ENCODE measurements at places on chromosomes 11 and 22.

DNA sequence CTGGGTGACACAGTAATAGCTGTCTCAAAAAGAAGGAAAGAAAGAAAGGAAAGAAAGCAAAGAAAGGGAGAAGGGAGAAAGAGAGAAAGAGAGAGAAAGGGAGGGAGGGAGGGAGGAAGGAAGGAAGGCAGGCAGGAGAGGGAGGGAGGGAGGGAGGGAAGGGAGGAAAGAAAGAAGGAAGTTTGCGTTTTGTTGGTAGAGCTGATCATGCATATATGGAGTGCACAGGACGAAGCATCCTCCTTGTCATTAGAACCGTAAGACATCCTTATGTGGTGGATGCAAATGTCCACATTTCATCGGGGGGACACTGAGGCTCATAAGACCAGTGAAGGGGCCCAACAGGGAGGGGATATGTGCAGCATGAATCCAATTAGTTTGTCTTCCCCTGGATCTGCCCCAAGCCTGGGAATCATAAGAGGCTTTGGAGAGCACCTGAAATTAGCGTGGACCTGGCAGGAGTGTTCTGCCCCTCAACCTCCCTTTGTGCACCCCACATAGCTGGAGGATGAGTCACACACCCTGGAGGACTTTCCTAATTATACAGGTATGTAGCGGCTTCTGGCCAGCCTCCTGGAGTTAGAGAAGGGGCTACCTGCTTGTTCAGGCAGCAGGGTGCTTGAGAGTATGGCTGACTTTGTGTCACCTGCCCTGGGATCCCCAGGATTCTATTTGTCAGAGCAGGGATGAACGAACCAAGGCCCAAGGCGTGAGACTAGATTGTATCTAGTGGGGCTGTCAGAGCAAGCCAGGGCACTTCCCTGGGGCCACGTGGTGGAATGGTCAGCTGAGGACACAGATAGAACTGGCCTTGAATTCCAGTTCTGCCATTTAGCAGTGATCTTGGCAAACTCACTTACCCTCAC is 119.7 kb upstream of the CD82 start:
- no peak for DNase-seq

DNA sequence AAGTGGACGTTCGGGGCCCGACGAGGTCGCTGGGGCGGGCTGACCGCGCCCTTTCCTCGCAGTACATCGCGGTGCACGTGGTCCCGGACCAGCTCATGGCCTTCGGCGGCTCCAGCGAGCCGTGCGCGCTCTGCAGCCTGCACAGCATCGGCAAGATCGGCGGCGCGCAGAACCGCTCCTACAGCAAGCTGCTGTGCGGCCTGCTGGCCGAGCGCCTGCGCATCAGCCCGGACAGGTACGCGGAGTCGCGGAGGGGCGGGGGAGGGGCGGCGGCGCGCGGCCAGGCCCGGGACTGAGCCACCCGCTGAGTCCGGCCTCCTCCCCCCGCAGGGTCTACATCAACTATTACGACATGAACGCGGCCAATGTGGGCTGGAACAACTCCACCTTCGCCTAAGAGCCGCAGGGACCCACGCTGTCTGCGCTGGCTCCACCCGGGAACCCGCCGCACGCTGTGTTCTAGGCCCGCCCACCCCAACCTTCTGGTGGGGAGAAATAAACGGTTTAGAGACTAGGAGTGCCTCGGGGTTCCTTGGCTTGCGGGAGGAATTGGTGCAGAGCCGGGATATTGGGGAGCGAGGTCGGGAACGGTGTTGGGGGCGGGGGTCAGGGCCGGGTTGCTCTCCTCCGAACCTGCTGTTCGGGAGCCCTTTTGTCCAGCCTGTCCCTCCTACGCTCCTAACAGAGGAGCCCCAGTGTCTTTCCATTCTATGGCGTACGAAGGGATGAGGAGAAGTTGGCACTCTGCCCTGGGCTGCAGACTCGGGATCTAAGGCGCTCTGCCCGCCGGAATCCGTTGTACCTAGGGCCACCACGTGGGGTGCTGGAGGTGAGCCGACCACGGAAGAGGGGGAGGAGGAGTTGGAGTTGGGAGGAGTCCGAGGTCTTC is 771 bp downstream of the MIF start:
- peak; percentile 60 for DNase-seq

GRCh38 chr22:36455571-36456463 is 25.6 kb downstream of the TXN2 start:
- no peak for DNase-seq

GRCh38 chr22:33054001-33054675 is 4.0 kb downstream of the SYN3 start:
- DNase-seq: no peak

- DNase-seq: no peak
Measured at GRCh38 chr11:102306817-102307726, 10.2 kb upstream of the BIRC3 start.

GRCh38 chr11:119863851-119864601 is 135.0 kb upstream of the NECTIN1 start:
- DNase-seq: no peak

- no peak for DNase-seq
Measured at GRCh38 chr22:39363751-39364515, 14.1 kb downstream of the SYNGR1 start.

DNA sequence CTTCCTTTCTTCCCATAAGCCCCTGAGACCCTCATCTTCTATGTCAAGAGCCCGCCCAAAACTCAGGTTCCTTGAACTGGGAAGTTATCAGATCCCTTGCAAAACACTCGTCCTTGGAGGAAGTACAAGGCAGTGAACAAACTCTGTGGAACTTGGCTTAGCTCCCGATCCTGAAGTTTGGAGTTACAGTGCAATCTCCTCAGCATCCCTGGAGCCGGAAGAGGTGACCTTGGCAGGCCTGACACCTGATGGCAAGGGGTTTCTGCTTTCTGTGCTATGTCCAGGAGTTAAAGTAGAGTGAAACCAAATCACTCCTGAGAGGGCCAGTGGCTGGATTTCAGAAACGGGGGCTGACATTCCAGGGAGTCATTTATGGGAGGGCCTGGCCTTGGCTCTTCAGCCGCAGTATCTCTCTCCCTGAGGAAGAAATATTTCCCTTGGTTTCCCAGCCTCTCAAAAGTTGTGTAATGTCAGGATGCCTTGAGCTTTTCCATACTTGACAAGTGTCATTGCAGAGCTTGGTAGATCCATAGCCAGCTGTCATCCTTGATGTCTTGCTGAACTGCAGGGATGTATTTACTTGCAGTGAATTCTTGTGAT is 1.9 kb upstream of the GRAMD1B start:
- no peak for DNase-seq

DNA sequence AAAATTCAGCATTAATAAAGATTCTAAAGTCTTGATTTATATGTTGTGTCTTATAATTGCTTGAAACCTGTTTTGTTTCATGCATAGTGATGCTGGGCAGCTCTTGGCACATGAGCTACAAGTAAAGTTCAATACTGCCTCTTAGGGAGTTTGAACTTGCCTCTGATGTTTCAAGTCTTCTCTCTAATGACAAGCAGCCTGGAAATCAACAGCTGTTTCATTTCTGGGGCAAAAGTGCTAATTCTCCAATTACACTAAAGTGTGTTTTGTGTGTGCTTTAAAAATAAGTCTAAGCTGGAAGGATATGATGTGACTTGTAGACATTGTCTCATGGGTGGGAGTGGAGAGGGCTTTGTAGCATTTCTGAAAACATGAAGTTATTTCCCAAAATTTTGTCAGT is 23.7 kb upstream of the SESN3 start:
- no peak for DNase-seq

DNA sequence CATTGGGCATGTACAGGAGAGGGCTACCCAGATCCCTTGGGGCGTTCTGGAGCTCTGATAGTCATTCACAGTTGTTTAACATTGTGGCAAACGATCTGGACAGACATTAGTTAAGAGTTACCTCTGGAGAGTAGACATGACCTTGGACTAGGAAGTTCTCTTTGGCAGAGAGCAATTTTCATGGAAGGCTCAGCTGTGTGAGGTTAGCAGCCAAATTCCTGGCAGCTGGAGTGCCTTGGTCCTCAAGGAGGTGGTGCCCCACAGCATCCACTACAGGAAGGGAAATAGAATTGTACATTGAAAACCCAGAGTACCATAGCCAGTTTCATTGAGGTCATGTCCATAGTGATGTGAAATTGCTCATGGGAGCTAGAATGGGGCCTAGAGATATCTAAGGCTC is 82.8 kb downstream of the BLID start:
- no peak for DNase-seq

GRCh38 chr11:126329644-126330211 is 25.8 kb upstream of the ST3GAL4 start:
- DNase-seq: no peak

- DNase-seq: no peak
Measured at GRCh38 chr11:74268456-74268855, 43.0 kb downstream of the P4HA3 start.

GRCh38 chr11:110858547-110858921 is 146.3 kb upstream of the ARHGAP20 start:
- no peak for DNase-seq

DNA sequence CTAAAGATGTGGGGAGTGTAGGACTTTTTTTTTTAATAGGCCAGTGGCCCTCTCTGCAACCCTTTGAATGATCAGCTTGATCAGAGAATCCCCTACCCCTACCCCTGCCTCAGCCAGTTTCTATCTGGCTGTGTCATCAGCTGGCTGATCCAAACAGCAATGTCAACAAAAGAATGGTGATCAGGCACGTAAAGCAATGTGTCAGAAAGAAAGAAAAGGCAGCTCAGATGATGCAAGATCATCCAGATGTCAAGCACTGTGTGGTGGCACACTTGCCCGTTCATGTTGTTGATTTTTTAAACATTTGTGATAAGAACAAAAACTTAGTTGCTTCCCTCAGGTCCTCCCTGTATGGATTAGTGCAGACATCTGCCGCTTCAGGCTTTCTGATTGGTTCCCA is 26.3 kb upstream of the EHF start:
- no peak for DNase-seq

DNA sequence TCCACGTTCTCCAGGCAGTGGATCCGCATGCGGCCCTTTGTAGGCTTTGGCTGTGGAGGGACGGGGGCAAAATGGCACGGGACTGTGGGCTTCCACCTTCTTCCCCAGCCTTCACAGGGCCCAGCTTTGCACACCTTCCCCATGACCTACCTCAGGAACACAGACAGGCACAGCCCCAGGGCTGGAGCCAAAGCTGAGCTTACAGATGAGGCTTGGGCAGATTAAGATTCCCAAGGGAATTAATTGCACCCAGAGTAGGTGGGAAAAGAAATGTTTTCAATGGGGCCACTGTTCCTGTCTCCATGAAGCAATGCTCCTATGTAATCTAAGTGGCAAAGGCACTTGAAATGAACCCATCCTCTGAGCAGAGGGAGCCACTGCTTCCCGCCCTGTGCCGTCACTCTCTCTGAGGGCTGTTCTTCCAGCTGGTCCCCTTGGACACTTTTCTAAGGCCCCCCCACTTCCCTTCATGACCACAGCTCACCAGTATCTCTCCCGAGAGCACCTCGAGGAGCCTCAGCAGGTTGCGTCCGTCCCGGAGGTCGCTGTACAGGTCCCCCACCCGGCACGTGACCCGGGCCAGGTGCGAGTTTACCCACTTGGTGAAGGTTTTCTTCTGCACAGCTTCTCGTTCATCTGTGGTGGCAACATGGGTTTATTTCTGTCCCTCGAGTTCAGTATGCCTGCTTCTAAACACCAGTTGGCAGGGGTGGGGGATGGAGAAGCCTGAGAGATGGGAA is 13.5 kb downstream of the SPTBN2 start:
- no peak for DNase-seq

- no peak for DNase-seq
Measured at GRCh38 chr11:97574976-97575665, 1185.3 kb downstream of the JRKL start.

- no peak for DNase-seq
Measured at GRCh38 chr11:63919267-63920125, 2.5 kb upstream of the RCOR2 start.

DNA sequence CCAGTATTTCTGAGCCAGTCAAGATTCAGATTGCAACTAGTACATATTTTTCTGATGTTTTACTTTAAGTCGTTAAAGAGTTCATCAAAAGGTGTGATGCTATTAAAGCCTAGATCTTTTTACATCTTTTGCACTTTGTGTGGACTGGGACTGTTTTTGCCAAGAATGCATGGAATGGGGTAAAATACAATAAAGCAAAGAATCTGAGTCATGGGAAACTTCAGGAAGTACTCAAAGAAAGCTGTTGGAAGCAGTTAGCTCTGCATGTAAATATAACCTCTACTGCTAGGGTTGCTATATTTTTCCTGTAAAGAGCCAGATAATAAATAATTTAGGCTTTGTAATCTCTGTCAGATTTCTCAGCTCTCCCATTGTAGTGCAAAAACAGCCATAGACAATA is 20.9 kb downstream of the ATXN10 start:
- DNase-seq: peak; percentile 46

DNA sequence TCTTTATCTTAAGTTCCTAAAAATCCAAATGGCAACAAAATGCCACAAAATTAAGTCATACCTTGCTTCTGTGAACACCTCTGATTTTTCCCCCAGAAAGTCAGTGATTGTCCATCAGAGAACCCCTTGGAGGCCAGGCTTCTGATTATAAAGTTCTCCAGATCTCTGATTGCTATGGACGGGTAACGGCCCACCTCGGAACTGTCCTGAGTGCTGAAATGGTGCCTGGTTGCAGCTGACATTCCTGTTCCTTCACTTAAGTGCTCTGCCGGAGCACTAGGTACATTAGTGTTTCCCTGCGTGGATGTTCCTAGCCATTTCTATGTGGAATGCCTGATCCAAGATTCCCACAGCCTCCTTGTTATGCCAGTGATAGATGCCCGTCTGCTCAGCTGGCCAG is 85.0 kb downstream of the CHST1 start:
- no peak for DNase-seq

DNA sequence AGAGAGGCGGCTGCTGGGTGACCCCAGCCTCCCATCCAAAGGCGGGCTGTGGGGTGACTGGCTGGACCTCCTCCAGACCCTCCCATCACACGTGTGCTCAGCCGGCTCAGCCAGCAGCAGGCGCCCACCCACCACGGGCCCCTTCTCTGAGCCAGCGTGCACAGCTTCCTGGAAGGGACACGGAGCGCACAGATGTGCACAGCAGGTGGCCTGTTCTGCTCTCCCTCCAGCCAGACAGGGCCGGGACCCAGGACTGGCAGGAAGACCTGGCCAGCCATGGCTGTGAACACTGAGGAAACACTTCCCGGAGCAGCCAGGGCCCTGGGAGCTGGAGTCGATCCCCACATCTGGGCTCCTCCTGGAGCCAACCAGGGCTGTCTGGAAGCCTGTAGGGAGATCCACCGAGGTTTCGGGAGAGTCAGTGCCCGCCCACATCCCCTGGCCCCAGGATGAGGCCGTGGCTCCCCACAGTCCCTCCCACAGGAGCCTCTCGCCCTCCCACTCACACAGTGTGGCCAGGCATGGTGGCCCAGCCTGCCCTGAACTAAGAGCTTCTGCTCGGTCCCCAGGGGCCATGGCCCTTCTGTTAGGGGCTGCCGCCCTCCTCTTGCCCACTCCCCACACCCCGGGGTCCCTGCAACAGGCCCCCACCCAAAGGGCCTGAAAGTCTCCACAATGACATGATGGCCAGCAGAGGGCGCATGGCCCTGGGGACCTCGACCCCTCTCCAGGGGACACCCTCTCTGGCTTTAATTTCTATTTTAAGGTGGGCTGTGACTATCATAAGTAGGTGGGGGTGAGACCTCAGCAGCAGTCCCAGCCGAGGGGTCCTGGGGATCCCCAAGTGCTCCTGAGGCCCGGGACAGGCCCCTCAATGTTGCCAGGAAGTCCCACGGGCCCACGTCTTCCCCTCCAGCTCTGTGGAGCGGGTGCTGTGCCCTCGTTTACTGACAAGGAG is 90.6 kb upstream of the FGF3 start:
- DNase-seq: no peak

All from HFFc6 (cell line).